Glutamatergic neuron (in vitro differentiated cells): ENCODE measurements at places on chromosomes 7 and 10. TPM values are rescaled to one million over a fixed set of nuclear protein-coding genes. Genes with fewer than 3 reads are reported as not detected.
A peak's percentile ranks its signal among the peaks of the same experiment; 100 is the strongest.

GRCh38 chr7:74441801-74442200, 11.9 kb upstream of the GTF2IRD1 start:
- no peak for DNase-seq

DNA sequence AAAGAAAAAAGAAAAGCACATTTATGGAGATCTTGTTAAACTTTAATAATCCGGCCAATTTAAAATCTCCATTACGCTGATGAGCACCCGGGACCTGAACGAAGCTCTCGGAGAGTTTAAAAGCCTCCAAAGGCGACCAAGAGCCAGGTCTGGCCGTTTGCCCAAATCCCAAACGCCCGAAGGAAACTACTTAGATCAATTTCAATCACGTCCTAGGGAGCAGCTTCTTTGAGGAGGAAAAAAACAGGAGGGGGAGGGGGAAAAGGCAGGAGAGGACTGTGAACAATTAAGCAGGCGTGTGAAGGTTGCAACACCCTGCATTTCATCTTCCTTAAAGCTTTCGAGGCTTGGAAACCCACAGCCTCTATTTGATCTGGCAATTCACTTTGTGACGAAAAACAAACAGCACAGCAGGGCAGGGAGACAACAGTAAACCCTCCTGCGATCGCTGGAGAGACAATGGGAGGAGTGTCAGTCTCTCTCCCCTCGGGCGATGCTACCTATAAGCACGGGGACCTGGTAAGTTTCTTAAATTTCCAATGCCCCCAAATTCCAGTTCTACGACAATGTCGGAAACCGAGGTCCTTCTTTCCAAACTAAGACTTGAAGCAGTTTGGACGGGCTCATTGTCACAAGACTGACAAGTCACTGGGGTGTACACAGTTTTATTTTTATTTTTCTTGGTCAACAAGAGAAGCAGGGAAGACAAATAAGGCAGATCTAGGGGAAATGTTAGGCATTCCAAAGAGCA, 1.2 kb downstream of the KLF6 start:
- peak; percentile 35 for DNase-seq

DNA sequence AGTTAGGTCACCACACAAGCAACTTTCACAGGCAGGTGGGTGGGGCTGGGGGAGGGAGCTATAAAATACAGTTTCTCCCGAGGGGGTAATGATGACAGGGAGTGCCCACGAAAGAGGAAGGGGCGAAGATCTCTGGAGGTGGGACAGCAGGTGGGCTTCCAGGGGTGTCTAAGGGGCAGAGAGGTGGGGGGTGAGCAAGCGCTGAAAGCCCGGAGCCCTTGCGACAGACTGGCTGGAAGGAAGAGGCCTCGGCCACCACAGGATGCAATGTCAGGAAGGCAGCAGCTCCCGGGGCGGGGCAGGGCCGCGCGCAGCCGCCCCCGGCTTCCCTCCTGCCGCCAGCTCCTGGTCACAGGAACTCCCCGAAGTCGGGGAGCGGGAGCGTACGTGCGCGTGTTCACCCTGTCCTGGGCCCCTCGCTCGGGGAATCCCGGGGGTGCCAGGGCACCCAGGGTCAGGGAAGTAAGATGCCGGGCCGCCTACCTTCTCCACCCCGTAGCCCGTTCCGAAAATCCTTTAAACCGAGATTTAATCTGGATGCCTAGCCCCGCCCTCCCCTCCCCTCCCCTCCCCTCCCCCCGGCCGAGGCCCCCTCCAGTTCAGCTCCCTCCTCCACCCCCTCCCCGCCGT, 105.2 kb upstream of the PPIF start:
- DNase-seq = peak; percentile 74

GRCh38 chr7:155870334-155871180, 58.3 kb upstream of the SHH start:
- no peak for DNase-seq

GRCh38 chr7:44251881-44252280, 51.1 kb downstream of the YKT6 start:
- DNase-seq = no peak

- DNase-seq = peak; percentile 94
Observed at GRCh38 chr7:90595801-90596670, at the start of gene CDK14. CDK14 (plus strand) TSS chr7:90596321; CDS start chr7:90596628, 307 bp downstream.

DNA sequence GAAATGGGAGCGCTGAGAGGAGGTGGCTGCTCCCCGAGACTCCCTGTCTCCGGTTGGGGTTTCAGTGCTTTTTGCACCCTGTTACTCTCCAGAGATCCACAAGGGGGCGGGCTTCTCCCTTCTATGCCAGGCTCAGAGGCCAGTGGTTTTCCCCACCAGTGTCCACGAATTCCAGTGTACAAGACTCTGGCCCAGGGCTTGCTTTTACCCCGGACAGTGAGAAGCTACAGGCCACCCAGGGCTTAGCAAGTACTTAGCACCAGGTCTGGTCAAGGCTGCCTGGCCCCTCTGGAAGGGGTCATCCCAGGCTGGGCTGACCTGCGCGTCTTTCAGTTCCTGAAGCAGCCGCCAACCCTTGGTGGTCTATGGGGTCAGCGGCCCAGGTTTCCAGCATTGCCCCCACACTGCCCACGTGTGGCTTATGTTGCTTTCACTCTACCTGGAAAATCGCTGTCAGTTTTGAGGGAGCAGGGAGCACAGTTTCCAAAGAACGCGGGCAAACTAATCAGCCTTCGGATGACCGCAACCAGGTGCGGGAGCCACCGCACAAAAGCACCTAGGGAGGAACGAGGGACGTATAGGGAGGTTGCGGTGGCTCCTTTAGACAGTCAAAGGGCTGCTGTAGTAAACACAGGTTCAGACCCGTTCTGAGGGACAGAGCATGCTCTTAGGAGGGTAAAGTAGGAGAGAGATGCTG, 6.8 kb downstream of the CYP26A1 start:
- peak; percentile 68 for DNase-seq

GRCh38 chr7:16719699-16720098, 33.9 kb upstream of the TSPAN13 start:
- DNase-seq = no peak

Gene CDNF
- total RNA-seq = 2.2 TPM

Gene NKX6-2
- 6.2 TPM for total RNA-seq

Gene CPA4
- total RNA-seq = not detected
